ENCODE measurements at places on chromosomes 12 and 14. TPM values are rescaled to one million over a fixed set of nuclear protein-coding genes. Genes with fewer than 3 reads are reported as not detected.

Gene DAO
- not detected for total RNA-seq

Gene SERPINA9
- total RNA-seq: not detected

Gene FANCM
- total RNA-seq: 2.7 TPM

Gene MIP
- total RNA-seq: not detected

Gene AKAP6
- 2.7 TPM for total RNA-seq

Gene CD163
- total RNA-seq: not detected

Gene EMP1
- total RNA-seq: 21.3 TPM

Gene SIRT4
- 1.00 TPM for total RNA-seq

Gene DCN
- total RNA-seq: 1,181 TPM

Gene C12orf60
- 0.74 TPM for total RNA-seq

Gene CMA1
- not detected for total RNA-seq

Gene RAD9B
- 0.46 TPM for total RNA-seq

Gene CIROP
- total RNA-seq: under 0.01 TPM

Gene MMP19
- 5.9 TPM for total RNA-seq

Gene RASSF9
- total RNA-seq: 0.85 TPM

Gene TRPV4
- total RNA-seq: 2.6 TPM

Gene FSCB
- not detected for total RNA-seq

Gene NEUROD4
- not detected for total RNA-seq

Gene SDS
- not detected for total RNA-seq

Gene SYCP3
- 0.14 TPM for total RNA-seq

Gene DNAJC22
- 6.0 TPM for total RNA-seq

Gene DBX2
- not detected for total RNA-seq

Gene CLMN
- 1.9 TPM for total RNA-seq

Gene TTC9
- under 0.01 TPM for total RNA-seq

Gene SOX5
- total RNA-seq: 6.1 TPM

Gene SERPINA3
- 8.0 TPM for total RNA-seq

Gene R3HDM2
- 8.0 TPM for total RNA-seq

Gene SCNN1A
- 0.37 TPM for total RNA-seq

Gene IL26
- not detected for total RNA-seq

Gene IL22
- not detected for total RNA-seq

Gene RNF41
- total RNA-seq: 165 TPM

Gene HRK
- not detected for total RNA-seq

Gene IL31
- not detected for total RNA-seq

Gene SALL2
- 1.7 TPM for total RNA-seq

Gene DUSP16
- total RNA-seq: 5.0 TPM

Gene FAM186B
- 0.28 TPM for total RNA-seq

Gene C2CD5
- 14.4 TPM for total RNA-seq

Gene OASL
- total RNA-seq: 0.57 TPM

Gene STX2
- 31.7 TPM for total RNA-seq

Gene SMCO2
- 0.14 TPM for total RNA-seq

Gene PAPLN
- total RNA-seq: 1.8 TPM

Gene GPR65
- total RNA-seq: 0.28 TPM

Gene MANSC4
- not detected for total RNA-seq

Gene FAIM2
- 5.5 TPM for total RNA-seq

Gene KRT79
- not detected for total RNA-seq

Gene SVOP
- not detected for total RNA-seq

Gene PPP1R1A
- not detected for total RNA-seq

Gene KIF26A
- under 0.01 TPM for total RNA-seq

Gene LMNTD1
- total RNA-seq: 0.37 TPM

Gene TAMALIN
- total RNA-seq: 6.5 TPM

Gene TAS2R30
- 2.9 TPM for total RNA-seq

Gene NOVA1
- 1.4 TPM for total RNA-seq

Gene ASB2
- 0.28 TPM for total RNA-seq

Gene NRDE2
- total RNA-seq: 7.3 TPM

Gene ZC3H14
- total RNA-seq: 49.4 TPM

Gene IRAK3
- 8.1 TPM for total RNA-seq

Gene TAS2R42
- not detected for total RNA-seq

Gene GRIP1
- 0.65 TPM for total RNA-seq

Gene DEGS2
- 0.46 TPM for total RNA-seq
